Ureter (tissue), 1 donor: ENCODE measurements at places on chromosomes 7 and 10.

GRCh38 chr7:27300421-27300820 lies 57.8 kb downstream of the EVX1 start:
- no peak for DNase-seq

DNA sequence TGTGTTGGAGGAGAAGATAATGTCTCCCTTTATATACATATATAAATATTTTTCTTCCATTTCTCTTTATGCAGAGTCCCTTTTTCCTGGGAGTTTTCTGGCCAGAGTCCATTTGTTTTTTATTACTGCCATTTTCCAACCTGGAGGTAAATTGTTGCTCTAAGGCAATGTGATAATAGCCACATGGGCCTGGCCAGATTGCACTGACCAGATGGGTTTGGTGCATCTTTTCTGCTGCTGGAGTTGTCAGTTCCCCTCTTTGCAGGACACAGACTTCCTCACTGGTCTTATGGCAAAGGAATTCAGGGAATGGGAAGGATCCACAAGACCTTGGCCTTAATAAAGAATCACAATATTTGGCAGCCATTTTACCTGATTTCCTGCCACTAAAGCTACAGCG lies 254.9 kb downstream of the SORCS3 start:
- no peak for DNase-seq

DNA sequence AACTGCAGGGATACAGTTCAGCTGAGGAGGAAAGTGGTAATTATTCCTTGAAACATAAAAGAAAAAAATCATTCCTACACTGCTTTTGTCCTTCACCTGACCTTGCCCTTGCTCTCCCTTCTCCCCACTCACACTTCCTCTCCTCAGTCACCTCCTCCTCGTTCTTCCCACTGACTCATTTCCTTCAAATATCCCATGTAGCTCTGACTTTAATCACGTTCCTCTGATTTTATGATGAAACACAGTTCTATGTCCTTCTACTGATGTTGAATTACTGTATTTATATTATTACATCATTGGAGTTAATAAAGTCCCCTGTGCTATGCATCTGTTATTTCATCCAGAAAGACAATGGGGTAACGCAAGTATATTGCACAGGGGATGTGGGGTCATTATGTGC lies 575.6 kb downstream of the POM121L12 start:
- DNase-seq = no peak

- DNase-seq = no peak
These were observed 117.9 kb downstream of the MTPAP start for GRCh38 chr10:30231071-30231652.

DNA sequence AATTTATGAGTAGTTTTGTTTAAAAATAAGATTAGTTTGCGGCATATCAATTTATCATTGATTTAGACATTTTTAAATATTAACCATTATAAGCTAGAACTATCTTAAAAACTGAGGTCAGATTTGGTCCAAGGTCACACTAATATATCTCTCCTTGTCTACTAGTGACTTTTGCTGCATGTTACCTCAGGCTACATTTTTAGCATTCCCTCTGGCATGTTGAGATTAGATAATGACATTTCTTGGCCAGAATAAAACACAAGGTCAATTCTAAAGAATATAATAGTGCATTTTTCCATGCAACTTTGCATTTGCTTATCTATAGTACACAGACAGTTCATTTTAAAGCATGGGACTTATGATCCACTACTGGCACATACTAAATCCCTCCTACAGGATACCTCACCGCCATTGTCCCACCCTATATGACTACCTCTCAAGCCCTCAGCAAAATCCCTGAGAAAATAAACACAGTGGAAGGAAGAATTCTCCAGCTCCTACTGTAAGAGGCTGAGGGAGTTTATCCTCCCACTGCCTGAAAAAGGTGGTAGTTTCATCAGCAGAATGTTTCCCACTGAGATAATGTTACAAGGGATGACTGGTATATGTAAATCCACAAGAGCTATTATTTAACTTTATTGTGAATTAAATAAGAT lies 816.4 kb downstream of the GRM8 start:
- DNase-seq = no peak

DNA sequence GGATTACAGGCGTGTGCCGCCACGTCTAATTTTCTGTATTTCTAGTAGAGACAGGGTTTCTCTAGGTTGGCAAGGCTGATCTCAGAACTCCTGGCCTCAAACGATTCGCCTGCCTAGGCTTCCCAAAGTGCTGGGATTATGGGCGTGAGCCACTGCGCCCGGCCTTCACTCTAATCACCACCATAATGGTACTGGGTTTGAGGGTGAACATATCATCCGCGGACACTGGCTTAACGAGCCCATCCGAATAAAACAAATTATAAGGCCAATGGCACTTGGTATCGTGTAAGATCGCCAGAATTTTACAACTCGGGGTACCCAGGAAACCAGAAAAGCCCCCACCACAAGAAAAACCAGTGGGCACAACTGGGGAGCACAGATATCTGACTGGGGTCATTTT lies 580 bp downstream of the FAM200A start:
- no peak for DNase-seq

- DNase-seq = no peak
These were observed 5.6 kb downstream of the WNT16 start for GRCh38 chr7:121334376-121334775.

- DNase-seq = no peak
These were observed 465.5 kb upstream of the KLF6 start for GRCh38 chr10:4250587-4250887.

GRCh38 chr10:35329520-35329919 lies 6.8 kb upstream of the CCNY start:
- DNase-seq = no peak

GRCh38 chr7:129311429-129311828 lies 86.6 kb downstream of the AHCYL2 start:
- DNase-seq = no peak
